Aorta (tissue), 5 donors: ENCODE measurements at places on chromosomes 5 and 9. TPM values are rescaled to one million over a fixed set of nuclear protein-coding genes. Genes with fewer than 3 reads are reported as not detected.

- no peak for DNase-seq
These were observed 55.4 kb downstream of the COL27A1 start for GRCh38 chr9:114210691-114211276.

DNA sequence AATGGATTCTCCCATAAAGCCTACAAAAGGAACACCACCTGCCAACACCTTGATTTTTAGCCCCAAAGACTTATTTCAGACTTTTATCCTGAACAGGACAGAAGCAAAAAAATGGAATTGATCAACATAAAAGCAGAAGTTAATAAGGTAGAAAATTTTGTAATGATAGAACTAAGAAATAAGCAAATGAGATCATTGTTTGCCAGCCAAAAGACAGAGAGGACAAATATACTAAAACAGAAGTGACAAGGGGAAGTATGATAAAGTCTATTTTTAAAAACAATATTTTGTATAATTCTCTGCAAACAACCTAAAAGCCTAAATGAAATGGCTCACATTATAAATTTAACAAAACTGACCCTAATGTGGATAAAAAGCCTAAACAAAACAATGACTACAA, 110.5 kb upstream of the PRSS3 start:
- no peak for DNase-seq

GRCh38 chr5:58925627-58926540, 343.0 kb downstream of the RAB3C start:
- no peak for DNase-seq

DNA sequence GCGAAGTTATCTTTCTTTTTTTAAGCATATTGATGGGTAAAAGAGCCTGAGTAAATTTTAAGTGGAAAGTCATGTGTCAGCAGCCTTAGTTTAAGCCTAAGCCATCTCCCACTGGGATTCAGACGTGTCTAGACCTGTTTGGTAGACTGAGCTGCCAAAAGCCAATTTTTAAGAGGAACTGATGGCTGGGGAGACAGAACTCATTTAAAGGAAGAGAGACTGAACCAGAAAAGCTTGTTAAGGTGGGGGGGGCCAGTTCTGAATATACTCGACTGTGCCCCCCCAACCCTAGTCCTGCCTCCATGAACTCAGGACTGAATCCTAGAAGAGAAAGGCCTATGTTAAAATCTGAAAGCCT, 58.3 kb upstream of the PLPP1 start:
- DNase-seq, result no peak

- DNase-seq, result no peak
These were observed 263.5 kb downstream of the CD180 start for GRCh38 chr5:66933066-66933465.

DNA sequence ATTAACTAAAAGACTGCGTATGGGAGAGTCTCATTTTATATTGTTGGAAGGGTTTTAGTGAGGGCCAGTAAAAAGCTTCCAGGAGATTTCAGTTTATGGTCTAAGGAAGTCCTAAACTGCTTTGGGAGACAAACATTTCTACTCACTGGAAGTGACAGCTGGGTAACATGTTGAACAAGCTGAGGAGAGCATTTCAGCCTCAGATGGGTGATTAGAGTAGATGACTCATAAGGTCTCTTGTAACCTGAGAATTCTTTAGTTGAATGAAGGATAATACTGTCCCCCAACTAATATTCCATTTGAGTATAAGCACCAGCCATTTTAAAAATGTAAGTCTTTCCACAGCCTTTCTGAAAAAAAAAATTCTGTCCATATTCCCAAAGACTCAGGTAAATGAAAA, 218.0 kb upstream of the C9orf72 start:
- no peak for DNase-seq

- no peak for DNase-seq
These were observed 188.4 kb downstream of the SNCAIP start for GRCh38 chr5:122500245-122501088.

GRCh38 chr9:122819326-122819725, 9.1 kb downstream of the PDCL start:
- DNase-seq, result no peak

DNA sequence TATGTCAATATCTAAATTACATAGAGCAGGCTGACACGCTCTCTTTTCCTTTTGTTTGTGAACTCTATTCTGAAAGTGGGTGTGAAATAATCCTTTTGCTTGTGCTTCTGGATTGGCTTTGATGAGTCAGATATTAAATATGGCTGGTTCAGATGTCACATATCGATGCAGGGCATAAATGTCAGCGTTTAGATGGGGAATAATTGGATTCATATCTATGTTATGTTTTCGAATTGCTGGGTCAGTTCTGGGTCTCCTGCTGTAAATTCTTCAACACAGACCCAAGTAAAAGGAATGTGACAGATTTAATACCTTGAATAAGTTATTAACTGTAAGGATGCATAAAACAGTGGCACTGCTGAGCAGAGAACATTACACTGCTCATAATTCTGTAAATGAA, 118.7 kb upstream of the SNX2 start:
- no peak for DNase-seq

Gene RNF183
- total RNA-seq, result not detected

Gene CDHR2
- not detected for total RNA-seq

Gene ANXA2R
- 2.7 TPM for total RNA-seq

Gene PARP8
- 47.6 TPM for total RNA-seq

Gene RORB
- 1.2 TPM for total RNA-seq

Gene CKMT2
- 29.3 TPM for total RNA-seq
